ENCODE measurements at places on chromosomes 2 and 18. TPM values are rescaled to one million over a fixed set of nuclear protein-coding genes. Genes with fewer than 3 reads are reported as not detected.

Gene ATP6V1B1
- total RNA-seq, result not detected

Gene RAD51AP2
- total RNA-seq, result 0.14 TPM

Gene ADGRF3
- not detected for total RNA-seq

Gene CNPPD1
- total RNA-seq, result 39.1 TPM

GRCh38 chr2:150060341-150060740, 427.1 kb downstream of the RND3 start:
- H3K27ac ChIP-seq, result no peak overlapping the region
- H3K36me3 ChIP-seq, result no peaks in the 10 kb centered on the region
- DNase-seq, result no peak
- H3K4me1 ChIP-seq, result peaks cover 10% of the 10 kb centered on the region
- no peak overlapping the region for H3K4me3 ChIP-seq

DNA sequence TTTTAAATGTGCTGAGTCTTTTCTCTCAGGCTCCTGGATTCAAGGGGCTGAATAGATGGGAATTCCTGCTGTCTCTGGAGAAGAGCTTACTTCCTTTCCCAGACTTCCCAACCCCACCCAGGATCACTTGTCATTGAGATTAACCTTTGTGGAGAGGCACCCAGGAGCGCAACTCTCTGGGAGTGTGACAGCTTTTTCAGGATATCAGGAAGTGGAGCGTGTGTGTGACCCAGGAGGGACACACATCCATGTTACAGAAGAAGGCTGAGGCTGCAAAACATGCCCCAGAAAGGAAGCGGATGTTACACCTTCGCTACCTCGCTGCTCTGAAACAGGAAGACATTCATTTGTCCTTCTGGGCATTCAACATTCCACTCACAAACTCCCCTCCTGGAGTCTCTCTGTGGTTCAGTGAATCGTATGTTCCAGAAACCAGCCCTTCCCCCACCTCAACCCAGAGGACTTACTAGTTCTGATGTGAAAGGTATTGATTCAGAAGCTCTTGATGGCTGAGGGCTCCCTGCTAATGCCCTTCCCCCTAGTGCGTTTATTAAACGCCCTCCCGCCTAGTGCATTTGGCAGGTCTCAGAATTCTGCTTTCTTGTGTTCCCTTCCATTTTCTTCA, 523.9 kb downstream of the TNS1 start:
- H3K27ac ChIP-seq, result no peak overlapping the region
- no peak overlapping the region for H3K4me3 ChIP-seq
- H3K27me3 ChIP-seq, result peaks cover 16% of the 10 kb centered on the region
- no peak for DNase-seq

DNA sequence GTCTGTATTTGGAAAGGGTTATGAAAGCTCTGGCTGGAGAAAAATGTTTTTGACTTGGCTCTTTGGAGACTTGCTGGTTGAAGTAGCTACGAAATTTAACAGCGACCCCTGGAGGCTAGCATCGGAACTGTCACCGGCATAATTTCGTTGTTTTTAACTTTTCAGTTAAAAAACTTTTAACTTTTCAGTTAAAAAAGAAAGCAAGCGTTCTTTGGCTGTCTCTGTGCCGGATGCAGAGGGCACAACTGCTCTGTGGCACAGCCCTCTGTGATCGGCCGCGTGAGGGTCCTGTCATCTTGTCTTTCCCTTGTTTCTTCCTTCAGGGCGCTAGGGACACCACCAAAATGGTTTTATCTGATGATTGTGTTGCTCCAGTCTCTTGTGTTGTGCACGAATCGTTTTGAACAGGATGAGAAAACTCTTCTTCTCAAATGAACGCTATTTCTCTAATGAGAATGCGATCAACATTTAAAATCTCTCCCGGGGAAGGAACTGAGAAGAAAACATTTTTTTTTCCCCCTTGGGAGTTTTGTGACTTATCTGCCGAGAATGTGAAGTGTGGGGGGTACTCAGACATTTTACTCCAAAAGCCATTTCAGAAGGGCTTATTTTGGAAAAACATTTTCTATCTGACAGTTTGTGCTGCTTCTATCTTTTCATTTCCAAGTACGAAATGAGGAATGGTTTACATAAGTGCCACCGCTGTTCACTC, 57.1 kb downstream of the ADCYAP1 start:
- H3K4me3 ChIP-seq, result peak overlapping the region; percentile 47
- no peak overlapping the region for H3K27ac ChIP-seq
- H3K4me1 ChIP-seq, result peaks cover 11% of the 10 kb centered on the region
- H3K36me3 ChIP-seq, result no peaks in the 10 kb centered on the region
- peak; percentile 43 for DNase-seq

- no peaks in the 10 kb centered on the region for H3K4me1 ChIP-seq
- H3K4me3 ChIP-seq, result no peak overlapping the region
- H3K27me3 ChIP-seq, result no peaks in the 10 kb centered on the region
- DNase-seq, result no peak
- H3K27ac ChIP-seq, result no peak overlapping the region
- no peaks in the 10 kb centered on the region for H3K36me3 ChIP-seq
Measured at GRCh38 chr2:132374961-132375360, 41.6 kb upstream of the GPR39 start.

DNA sequence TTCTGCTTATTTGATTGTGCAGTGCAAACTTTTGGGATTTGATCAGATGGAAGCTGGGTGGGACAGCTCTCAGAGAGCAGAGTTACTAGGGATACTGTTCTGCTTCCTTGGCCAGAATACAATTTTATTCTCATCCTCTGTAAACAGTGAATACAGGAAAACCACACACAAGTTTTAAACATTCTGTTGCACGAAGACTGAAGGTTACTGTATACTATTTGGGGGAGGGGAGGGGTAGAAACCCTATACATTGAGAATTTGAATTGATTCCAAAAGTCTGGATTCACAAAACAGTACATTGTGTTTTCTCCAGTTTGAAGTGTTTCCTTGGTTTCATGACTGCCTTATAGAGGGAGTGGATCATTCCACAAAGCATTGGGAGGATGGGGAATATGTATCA, 149.9 kb downstream of the SETBP1 start:
- no peak for DNase-seq
- H3K36me3 ChIP-seq, result no peaks in the 10 kb centered on the region
- peaks cover 10% of the 10 kb centered on the region for H3K4me1 ChIP-seq
- H3K27ac ChIP-seq, result no peak overlapping the region

DNA sequence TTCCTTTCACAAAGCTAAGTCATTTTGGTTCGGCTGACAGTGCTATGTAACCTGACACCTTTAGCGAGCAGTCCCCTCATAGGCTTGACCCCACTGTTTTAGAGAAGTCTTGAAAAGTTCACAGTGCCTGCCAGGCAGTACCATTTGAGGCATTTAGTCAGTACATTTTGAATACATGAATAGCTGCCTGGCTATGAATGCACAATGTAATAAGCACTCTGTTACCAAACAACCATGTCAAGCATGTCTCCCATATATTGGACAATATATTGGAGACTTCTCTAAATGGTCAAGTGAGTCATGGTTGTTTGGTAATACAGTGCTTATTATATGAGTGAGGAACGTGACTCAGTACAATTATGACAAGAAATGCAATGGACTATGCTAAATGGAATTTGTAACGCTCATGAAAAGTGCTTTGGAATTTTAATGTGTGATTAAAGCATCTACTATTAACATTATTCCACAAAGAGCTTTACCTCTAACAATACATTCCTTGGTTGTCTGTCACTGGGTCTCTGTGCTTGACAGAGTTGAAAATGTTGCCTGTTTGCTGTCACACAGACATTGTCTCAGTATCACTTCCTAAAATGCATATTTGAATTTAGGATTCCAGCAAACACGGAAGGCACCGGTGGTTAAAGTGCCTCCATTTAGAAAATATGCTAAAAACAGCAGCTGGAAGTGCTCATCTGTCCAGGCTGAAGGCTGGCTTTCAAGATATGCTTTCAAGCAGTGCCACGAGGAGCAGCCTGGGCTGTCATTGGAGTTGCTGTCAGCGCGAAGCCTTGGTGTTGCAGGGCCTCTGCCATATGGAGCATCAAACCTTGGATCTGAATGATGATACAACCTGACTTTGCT, 458.6 kb downstream of the FBXO15 start:
- H3K4me1 ChIP-seq, result peaks cover 22% of the 10 kb centered on the region
- H3K27ac ChIP-seq, result no peak overlapping the region
- no peak overlapping the region for H3K4me3 ChIP-seq
- H3K36me3 ChIP-seq, result no peaks in the 10 kb centered on the region
- DNase-seq, result peak; percentile 82
- no peaks in the 10 kb centered on the region for H3K27me3 ChIP-seq

- H3K27ac ChIP-seq, result no peak overlapping the region
- H3K4me1 ChIP-seq, result no peaks in the 10 kb centered on the region
- no peak for DNase-seq
- no peak overlapping the region for H3K4me3 ChIP-seq
Measured at GRCh38 chr2:44612276-44612675, 250.5 kb downstream of the CAMKMT start.
